ENCODE measurements at places on chromosomes 16 and 17. TPM values are rescaled to one million over a fixed set of nuclear protein-coding genes. Genes with fewer than 3 reads are reported as not detected.

- no peak for ATAC-seq
These were observed 616.0 kb upstream of the CDH11 start for GRCh38 chr16:65737831-65738230.

DNA sequence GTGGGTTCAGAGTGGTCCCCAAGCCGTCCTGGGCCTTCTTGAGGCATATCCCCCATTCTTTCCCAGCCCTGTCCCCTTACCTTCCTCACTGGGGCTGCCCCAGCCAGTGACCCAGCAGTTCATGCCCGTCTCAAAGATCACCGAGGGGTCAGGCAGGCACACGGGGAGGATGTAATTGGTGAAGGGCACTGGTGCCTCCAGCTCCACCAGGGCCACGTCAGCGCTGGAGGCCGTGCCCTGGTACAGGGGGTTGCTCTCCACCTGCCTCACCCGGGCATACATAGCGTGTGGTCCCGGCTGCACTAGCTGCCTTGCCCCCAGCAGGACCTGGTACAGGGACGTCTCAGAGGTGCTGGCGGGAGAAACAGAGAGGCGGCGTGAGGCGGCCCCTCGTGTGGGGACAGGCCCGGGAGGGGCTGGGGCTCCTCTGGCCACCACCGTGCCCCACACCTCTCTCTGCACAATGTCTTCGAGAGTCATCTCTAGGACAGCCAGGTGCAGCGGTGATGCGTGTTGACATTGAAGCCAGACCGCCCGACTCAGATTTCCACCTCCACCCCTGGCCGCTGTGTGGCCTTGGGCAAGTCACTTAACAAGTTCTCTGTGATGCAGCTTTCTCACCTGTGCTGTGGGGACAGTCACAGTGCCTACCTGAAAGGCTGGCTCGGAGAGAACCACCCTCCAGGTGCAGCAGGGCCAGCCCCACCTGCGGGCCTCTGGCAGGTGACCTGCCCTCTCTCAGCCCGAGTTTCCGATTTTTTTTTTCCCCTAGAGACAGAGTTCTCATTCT lies 5.8 kb downstream of the PRSS27 start:
- ATAC-seq = peak; percentile 42

GRCh38 chr17:37513711-37514110 lies 24.0 kb downstream of the DUSP14 start:
- no peak for ATAC-seq

DNA sequence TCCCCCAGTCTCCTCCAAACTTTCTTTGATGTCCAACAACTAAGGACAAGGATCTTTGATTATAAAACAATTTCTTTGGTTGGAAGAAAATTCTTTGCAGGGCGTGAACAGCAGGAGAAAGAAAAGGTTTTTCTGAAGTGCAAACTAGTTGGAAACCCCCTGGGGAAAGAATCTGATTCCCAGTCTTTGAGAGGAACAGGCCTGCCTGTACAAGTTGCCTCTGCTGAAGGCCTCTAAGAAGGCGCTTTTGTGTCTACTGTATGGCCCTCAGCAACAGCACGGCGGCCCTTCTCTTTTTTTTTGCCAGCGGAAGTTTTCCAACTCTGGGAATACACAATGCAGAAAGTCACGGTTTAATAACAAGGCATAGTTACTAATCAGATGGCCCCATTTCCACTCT lies 14.0 kb downstream of the RNF43 start:
- ATAC-seq = peak; percentile 44

- no peak for ATAC-seq
These were observed 153.6 kb downstream of the KATNIP start for GRCh38 chr16:27703545-27703944.

- ATAC-seq = no peak
These were observed 107.4 kb upstream of the ANKFN1 start for GRCh38 chr17:56045872-56046271.

- peak; percentile 35 for ATAC-seq
These were observed 607 bp upstream of the NCOR1 start for GRCh38 chr17:16215965-16216316.

GRCh38 chr17:79720705-79721292 lies 9.9 kb upstream of the ENPP7 start:
- no peak for ATAC-seq

GRCh38 chr17:59791603-59792457 lies 84.4 kb downstream of the VMP1 start:
- ATAC-seq = no peak

GRCh38 chr17:74833501-74834377 lies 25.9 kb downstream of the GRIN2C start:
- no peak for ATAC-seq

- no peak for ATAC-seq
These were observed 54.4 kb upstream of the GNG13 start for GRCh38 chr16:854808-855410.

DNA sequence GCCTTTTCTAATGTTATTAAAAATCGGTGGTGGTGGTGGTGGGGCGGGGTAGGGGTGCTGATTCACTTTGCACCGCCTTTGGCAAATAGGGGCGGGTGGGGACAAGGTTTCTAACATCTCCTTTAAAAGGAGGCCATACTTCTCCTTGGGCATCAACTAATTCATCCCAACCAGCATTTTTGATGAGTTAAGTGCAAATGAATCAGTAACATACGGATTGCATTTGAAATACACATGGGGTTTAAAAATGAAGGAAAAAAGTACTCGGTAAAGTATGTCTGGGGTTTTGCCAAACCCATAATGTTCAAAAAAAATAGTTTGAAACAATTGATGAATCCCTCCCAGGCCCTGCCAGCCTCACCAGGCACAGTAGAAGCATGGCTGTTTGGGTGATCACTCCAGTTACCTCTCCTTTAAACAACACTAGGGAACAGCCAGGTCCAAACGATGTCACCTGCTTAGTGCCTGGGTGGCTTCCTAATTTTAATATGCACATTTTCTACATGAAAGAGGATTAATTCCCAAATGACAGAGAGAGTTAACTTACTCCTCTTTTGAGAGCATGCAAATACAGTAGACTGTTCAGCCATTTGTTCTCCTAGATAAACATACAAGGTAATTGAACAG lies 107.2 kb downstream of the ANKFN1 start:
- no peak for ATAC-seq

GRCh38 chr17:80920441-80920840 lies 71.2 kb upstream of the CHMP6 start:
- no peak for ATAC-seq

GRCh38 chr16:69166221-69166833 lies 20.6 kb upstream of the SNTB2 start:
- ATAC-seq = peak; percentile 25

DNA sequence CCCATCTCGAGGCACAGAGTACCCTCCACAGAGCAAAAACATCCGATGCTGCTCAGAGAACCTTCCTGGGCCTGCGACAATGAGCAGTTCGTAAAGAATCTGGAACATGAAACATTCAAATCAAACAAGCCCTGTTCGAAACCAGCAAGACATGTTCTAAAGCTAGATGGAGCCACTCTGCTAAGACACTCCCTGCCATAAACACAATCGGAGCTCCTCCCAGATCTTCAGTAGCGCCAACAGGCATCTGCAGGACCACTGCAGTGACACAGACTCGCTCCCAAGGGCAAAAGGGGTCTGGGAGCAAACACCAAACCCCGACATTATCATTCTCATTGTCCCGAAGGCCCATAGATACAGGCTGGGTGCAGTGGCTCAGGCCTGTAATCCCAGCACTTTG lies 108.7 kb downstream of the ZFHX3 start:
- ATAC-seq = peak; percentile 62

GRCh38 chr17:13919818-13920217 lies 149.5 kb upstream of the COX10 start:
- ATAC-seq = no peak

- no peak for ATAC-seq
These were observed 46.1 kb downstream of the IRX5 start for GRCh38 chr16:54976651-54977200.

DNA sequence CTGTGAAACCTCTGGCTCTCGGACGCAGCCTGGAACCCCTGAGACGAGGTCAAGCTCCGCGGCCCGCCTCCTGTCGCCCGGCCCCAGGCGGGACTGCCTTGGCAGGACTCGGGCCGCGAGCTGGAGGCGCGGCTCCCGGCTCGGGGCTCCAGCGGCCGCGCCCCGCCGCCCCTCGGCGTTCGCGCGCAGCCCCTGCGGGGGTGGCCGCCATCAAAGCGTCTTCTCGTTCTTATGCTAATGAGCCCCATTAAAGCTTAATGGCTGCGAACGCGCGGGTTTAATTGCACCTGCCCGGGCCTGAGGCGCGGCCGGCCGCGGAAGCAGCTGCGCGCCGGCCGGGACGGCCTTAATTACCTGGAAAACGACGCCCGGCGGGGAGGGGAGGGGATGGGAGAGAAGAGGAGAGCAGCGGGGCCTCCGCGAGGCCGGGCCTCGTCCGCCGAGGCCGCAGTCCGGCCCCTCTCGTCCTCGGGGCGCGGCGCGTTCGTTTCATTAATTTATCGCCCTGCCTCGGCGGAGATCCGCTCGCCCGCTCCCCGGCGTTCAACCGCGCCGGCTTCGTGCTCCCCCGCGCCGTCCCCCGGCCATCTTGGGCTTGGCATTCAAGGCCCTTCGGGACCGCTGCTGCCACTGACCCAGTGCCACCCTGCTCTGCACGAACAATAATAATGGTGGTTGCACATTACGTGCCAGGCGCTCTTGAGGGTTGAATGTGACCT lies 19.2 kb downstream of the RAI1 start:
- no peak for ATAC-seq

- ATAC-seq = no peak
These were observed 128.4 kb upstream of the GOT2 start for GRCh38 chr16:58862334-58863021.

DNA sequence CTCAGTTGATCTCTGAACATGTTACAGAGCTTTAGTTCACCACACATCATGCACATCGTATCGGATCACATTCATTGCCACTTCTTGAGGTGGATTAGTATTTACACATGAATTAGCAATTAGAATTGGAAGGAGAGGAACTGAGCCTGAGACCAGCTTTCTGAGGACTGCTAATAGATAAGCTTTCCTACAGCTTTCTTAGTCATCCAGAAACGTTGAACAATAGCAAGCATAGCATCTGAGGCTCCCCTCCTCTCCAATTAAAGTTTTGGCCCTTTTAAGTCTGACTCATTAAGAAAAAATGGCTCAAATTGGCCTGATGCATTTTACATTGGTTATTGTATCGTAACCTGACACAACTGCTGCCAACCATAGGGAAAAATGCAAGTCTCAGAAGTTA lies 1130.4 kb downstream of the CDH8 start:
- ATAC-seq = no peak

The CDH8 gene
- 0.48 TPM for total RNA-seq

The TNFRSF17 gene
- 0.24 TPM for total RNA-seq

The HOXB1 gene
- 0.24 TPM for total RNA-seq

The SMPD3 gene
- total RNA-seq = 0.52 TPM

The PRSS8 gene
- total RNA-seq = 59.3 TPM

The IKZF3 gene
- 1.1 TPM for total RNA-seq

The MT1M gene
- 2.0 TPM for total RNA-seq

The RAB26 gene
- total RNA-seq = 6.0 TPM

The PIRT gene
- total RNA-seq = not detected

The LIG3 gene
- total RNA-seq = 22.8 TPM

The ZG16B gene
- 15.3 TPM for total RNA-seq

The MYO1C gene
- 94.2 TPM for total RNA-seq

Measured in esophagus mucosa (tissue), 1 donor.